ENCODE measurements at places on chromosomes 4 and X.

- DNase-seq, result no peak
These were observed 6.6 kb downstream of the NKX1-1 start for GRCh38 chr4:1399508-1400190.

- DNase-seq, result peak; percentile 44
These were observed 31.8 kb upstream of the CWH43 start for GRCh38 chr4:48954314-48954713.

- no peak for DNase-seq
These were observed 22.0 kb upstream of the PTTG2 start for GRCh38 chr4:37938208-37938607.

- no peak for DNase-seq
These were observed 186.4 kb upstream of the PUDP start for GRCh38 chrX:7334253-7334935.

GRCh38 chr4:24279469-24279868 lies 304.9 kb downstream of the DHX15 start:
- no peak for DNase-seq

- no peak for DNase-seq
These were observed 42.7 kb upstream of the PHEX start for GRCh38 chrX:21989384-21989783.

DNA sequence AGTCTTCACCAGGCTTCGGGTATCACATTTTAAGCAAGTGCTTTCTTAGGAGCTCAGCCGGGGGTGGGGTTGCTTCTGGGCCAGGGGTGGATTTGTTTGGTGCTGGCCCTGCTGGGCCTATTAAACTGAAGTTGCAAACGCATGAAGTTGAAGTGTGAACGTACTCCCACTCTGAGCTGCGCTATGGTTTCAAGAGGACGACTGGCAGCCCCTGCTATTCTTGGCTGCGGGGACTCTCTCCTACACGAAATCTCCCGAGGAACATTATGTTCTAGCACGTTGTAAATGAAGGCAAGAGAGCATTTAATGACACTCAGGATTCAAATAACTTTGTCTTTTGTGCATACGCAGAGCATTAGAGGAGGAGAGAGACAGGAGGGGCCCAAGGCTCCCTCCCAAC lies 401.3 kb upstream of the BOD1L1 start:
- no peak for DNase-seq

DNA sequence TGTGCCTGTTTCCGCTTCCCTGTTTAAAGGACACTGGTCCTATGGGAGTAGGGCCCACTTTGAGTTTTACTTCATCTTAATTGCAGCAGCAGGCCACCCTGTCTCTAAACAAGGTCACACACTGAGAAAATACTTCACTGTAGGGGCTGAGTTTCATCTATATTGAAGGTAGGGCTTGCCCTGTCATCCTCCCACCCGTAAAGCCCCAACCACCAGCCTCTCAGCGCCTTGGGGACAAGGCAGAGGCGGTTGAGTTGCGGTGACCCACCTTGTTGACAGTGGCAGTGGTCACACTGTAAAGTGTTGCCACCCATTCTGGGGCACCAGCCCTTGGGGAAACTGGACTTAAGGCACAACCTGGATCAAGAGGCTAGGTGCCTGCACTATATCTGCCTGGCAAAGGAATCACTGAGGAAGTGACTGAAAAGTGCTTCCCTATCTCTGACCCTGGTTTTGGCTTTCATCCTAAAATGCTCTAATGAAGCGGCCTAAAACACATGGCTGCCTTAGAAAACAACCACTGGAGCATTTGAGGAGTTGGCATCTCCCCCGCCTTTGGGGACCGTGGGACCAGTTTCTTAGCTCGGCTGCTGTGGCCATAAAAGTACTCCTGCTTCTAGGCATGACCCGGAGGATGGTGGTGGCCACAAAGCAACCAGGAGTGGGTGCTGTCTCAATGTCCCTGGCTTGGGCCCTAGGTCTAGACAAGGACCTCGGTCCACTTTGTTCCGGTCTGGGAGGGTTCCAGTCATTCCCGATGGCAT lies 7.8 kb upstream of the WDR1 start:
- no peak for DNase-seq

DNA sequence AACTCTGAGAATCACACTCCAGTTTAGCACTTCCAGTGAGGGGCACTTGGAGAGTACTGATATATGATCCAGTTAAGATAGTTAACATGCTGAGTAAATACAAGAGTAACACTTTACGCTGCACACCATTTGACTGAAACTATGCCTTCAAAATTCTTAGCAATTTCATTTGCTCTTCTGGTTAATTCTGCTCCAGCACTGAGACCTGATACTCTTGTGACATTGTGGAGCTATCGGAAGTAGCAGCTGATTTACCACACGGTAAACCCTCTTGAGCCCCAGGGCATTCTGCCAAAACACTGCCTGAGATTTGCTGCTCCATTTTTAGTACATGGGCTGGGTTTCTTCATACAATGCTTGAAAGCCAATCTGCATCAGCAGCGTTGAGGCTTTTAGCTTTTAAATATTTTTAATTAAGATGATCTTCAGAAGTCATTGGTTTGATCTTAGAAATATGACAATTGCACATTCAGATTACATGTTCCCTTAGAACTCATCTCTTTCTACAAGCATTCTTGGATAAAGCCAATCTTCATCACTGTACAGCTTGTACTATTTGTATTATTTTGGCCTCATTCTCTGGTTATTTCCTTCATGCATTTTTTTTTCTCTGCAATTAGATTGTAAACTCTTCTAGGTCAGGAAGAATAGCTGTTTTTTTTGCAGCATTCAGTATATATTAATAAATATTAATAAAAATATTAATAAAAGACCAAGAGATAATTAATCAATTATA lies 67.8 kb upstream of the ETNPPL start:
- DNase-seq, result no peak

GRCh38 chrX:3379111-3379510 lies 32.7 kb upstream of the MXRA5 start:
- DNase-seq, result no peak

DNA sequence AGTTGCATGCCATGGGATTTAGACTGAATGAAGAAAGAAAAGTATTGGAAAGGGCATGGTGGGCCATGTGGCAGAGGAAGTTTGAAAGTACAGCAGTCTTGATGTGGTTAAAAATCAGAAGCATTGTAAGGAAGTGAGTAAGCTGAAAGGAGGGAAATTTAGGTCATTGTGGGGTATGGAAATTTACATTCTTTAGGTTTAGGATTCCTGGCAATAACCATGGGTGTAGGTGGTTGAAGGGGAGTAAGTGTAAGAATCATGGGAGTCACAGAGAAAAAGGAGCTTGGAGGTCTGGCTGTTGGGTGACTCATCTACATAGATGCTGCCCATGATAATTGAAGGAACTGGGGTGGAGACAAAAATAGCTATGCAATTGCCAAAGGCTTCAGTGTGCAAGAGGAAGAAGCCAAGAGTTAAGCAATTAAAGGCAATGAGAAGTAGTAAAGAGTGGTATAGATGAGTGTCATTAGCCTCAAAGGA lies 243.8 kb upstream of the LDB2 start:
- DNase-seq, result no peak

GRCh38 chrX:112947981-112948615 lies 107.5 kb upstream of the AMOT start:
- DNase-seq, result no peak

DNA sequence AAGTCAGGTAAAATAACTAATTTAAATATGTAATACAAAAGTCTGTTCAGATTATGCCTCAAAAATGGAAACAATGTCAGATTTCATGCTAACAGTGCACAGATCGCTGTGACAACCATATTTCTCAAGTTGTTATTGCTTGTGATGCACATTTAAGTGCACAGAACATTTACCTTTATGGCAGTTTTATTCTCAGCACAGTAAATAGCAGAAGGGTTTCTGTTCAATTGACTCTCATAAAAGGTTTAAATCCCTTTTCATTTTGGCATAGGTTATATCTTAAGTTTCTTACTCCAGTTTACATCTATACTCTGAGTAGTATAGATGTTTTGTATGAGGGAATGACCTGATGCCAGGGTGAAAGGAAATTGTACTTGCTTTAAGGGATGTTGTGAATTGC lies 247.8 kb downstream of the FSTL5 start:
- no peak for DNase-seq

DNA sequence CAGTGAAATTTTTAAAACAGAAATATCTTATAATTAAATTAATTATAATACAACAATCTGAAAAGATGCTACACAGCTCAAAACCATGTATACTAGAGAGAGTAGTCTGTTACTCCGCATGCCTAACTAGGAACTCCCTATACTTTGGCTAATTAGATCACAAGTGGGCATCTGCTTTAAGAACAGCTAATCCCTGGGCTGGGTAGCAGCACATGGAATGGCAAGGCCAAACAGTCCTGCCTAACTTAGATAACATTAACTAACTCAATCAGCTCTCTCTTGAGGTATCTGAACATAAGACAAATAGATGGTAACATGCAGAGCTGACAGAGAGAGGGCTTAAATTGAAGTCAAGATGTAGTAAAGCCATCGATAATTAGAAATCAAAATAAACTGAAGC lies 9.9 kb downstream of the CHIC2 start:
- DNase-seq, result no peak

- peak; percentile 8 for DNase-seq
These were observed 322.4 kb downstream of the ARHGAP10 start for GRCh38 chr4:148054275-148054674.

DNA sequence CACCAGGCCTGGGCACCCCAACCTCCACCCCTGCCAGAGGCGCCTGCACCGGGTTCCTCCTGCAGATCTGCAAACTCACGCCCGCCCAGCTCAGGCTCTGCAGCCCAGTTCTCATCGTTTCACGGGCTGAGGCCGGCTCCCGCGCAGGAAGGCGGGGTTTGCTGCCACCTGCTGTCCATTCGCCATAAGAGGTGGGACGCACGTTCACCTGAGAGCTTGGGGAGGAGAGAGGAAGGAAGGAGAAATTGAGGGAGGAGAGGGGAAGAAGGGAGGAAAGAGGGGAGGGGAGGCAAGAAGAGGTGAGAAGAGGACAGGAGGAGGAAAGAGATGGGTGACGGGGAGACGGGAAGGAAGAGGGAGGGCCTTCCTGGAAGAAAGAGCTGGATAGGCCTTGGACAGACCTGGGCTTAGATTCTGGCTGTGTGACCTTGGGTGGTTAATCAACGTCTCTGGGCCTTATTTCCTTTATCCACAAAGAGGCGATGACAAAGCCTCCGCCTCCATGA lies 114.5 kb downstream of the ADRA2C start:
- DNase-seq, result peak; percentile 58

DNA sequence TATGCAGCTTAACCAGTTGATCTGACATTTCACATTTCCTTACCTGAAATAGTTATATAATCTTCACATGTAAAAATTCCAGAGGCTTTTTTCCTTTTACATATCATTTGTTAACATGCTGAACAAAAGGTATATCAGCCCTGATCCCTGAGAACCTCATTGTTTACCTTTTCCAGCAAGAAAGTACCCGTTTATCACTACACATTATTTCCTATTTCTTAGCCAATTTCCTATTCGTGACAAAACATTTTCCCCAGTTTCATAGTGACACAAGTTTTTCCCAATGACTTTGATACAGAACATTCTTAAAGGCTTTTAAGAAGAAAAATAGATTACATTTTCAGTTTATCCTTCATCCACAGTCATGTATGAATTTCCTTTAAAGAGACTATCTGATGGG lies 86.6 kb upstream of the DKK2 start:
- no peak for DNase-seq

DNA sequence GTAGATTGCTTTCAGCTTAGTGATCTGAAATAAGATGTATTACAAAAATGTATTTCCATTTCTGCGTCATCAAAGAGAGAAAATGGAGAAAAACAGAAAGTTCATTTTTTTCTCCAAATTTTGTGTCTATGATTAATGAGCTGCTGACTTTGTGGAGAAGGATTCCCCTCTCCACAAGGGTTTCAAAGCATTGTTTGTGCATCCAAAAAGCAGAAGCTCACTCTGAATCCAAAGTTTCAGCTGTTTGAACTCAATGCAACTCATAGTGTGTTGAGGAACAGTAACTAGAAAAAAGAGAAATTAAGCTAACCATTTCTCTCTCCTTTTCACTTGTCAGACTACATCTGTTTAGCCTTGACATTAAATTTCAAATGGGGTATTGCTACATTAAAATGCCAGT lies 62.9 kb upstream of the SLC7A11 start:
- DNase-seq, result no peak

DNA sequence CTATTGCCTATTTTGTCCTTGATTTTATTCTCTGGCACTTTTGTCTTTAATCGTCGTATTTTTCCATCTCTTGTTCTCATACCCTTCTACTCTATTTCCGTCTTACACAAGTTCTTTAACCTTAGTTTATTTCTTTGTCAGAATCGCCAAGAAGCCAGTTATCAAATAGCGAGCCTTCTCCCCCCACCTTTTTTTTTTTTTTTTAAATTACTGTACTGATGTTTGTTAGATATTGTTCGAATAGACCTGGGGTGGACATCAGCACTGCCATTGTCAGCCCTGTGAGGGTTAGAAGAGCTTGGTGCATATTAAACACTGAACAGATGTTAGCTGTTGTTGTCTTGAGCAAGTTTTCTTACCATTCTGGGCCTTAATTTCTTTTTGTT lies 1.2 kb downstream of the SPCS3 start:
- DNase-seq, result no peak

- DNase-seq, result peak; percentile 61
These were observed 88.4 kb downstream of the WDFY3 start for GRCh38 chr4:84878090-84878489.

GRCh38 chrX:80489166-80489565 lies 68.9 kb downstream of the TENT5D start:
- no peak for DNase-seq

DNA sequence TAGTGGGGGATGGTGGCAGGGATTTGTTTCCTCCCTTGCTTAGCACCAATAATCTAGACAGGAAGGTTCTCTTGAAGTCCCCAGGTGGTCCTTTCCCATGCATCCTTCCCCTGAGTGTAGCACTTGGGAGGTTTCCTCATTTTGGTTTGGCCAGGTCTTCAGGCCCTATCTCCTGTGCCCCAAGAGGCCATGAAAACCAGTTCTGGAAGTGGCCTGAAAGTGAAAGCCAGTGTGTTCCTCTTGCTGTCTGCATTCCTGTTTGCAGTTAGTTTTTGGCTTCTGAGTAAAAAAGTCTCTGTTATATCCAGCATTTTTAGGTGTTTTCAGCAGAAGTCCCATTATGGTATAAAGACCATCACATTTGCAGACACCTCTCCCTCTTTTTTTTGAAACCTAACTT lies 59.5 kb downstream of the MTM1 start:
- DNase-seq, result no peak

- DNase-seq, result no peak
These were observed 155.9 kb downstream of the STIM2 start for GRCh38 chr4:27016551-27016950.

GRCh38 chrX:19956923-19957322 lies 33.9 kb downstream of the BCLAF3 start:
- DNase-seq, result no peak

DNA sequence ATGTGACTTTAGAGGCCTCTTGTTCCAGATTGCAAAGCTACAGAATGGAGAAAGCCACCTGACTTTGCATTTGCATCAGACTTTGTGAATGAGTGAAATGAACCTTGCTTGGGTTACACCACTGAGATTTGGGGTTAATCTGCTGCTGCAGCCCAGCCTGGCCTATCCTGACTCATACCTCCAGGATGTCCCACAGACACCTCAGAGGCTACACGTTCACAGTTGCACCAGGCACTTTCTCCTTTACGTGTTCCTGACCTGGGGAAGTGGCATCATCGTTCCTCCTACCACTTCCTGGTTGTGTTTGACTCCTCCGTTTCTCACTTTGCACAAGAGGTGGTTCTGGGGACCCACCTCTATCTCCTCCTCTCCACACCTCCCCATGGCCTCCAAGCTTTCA lies 9.2 kb upstream of the SORCS2 start:
- no peak for DNase-seq

Measured in ACHN (cell line).